Tibial nerve (tissue), 4 donors: ENCODE measurements at places on chromosomes 12 and 14.

DNA sequence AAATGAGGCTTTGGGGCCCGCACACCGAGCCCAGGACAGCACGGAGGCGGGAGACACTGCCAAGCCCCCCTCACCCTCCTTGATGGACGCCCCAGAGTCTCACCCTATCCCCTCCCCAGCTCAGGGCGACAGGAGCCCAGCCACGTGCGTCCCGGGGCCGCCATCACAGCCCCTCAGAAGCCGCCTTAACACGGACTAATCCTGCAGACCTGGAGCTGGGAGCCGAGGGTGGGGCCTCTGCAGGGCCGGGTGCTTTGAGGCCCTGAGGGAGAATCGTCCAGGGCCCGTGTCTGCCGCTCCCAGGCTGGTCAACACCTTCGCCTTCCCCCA lies 79.7 kb upstream of the FBRSL1 start:
- no peak for DNase-seq

DNA sequence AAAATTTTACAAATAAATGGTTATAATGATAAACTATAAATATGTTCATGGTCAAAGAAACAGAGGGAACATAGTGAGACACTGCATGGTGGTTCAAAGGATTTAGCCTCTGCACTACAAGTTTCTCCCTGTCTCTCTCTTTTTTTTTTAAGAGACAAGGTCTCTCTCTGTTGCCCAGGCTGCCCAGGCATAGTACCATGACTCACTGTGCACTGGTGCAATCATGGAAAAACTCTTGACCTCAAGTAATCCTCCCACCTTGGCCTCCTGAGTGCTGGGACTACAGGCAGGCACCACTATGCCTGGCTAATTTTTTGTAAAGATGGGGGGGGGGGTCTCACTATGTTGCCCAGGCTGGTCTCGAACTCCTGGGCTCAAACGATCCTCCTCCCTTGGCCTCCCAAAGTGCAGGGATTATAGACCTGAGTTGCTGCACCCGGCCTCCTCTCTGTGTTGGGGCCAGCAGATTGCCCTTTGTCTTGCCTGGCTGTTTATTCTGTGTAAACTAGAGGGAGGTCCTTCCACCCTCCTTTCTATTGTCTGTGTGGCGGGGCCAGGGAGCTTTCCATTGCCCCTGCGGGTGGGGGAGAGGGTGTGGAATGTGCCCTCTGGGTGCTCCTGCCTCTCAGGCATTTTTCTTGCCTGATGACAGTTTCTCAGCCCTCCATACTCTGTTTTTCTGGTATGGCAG lies 22.1 kb downstream of the MTHFD1 start:
- DNase-seq = no peak

DNA sequence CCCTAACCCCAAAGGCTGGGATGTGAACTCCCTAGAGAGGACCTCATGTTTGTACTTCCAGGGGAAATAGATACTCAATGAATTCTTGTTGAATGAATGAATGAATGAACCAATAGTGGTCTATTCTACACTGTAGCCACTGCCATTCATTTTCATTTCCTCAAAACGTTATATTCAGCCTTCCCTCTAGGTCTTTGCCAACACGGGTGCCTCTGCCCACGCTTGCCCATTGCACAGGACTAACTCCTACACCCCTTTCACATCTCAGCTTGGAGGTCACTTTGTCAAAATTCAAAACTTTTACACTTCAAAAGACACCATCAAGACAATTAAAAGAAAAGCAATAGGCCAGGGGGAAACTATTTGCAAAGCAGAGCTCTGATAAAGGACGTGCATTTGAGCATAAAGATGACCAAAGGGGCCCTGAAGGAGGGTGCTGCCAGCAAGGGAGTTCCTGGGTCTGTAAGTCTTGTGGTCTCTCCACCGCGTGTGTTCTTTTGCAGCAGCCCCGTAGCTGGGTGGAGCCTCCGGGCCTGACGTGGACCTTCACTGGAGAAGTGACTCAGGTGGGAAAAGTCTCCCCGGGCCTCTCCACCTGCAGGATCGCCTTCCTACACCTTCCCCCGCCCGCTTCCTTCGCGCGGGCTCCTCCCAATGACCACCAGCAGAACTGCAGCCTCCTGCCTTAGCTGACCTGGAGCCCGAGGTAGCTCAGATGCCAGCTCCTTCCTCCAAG lies 31.5 kb downstream of the TMEM63C start:
- DNase-seq = no peak

GRCh38 chr14:97095269-97095668 lies 298.1 kb downstream of the VRK1 start:
- DNase-seq = no peak

- DNase-seq = no peak
Observed at GRCh38 chr12:32776258-32776657, 20.6 kb upstream of the YARS2 start.
